ENCODE measurements at places on chromosomes 11 and 22. TPM values are rescaled to one million over a fixed set of nuclear protein-coding genes. Genes with fewer than 3 reads are reported as not detected.

- no peak for DNase-seq
- no peak overlapping the region for H3K27ac ChIP-seq
- H3K4me1 ChIP-seq = no peaks in the 10 kb centered on the region
- no peaks in the 10 kb centered on the region for H3K36me3 ChIP-seq
- H3K27me3 ChIP-seq = no peaks in the 10 kb centered on the region
- no peak overlapping the region for H3K4me3 ChIP-seq
Measured at GRCh38 chr11:10990637-10991193, 132.9 kb upstream of the ZBED5 start.

Gene SSRP1
- 79.9 TPM for total RNA-seq

Gene NELL1
- 0.25 TPM for total RNA-seq

DNA sequence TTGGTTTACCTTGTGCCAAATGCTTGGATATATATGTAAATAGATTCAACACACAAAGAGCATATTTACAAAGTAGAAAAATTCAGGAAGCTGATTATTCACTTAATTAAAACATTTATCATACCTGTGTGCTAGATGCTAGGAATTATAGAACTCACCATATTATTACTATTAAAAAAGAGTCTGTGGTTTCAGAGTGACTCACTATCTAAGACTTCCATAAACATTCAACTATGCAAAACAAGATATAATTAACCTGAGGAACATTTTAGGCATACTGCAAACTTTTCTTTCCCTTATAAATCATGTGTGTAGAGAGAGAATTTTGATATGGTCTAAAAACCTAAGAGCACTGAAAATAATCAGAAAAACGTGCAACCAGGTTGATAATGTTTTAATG is 27.3 kb downstream of the CTSC start:
- no peak overlapping the region for H3K27ac ChIP-seq
- H3K4me1 ChIP-seq = peaks cover 10% of the 10 kb centered on the region
- no peaks in the 10 kb centered on the region for H3K27me3 ChIP-seq
- H3K4me3 ChIP-seq = no peak overlapping the region

GRCh38 chr22:26443901-26444690 is 15.0 kb downstream of the ASPHD2 start:
- no peaks in the 10 kb centered on the region for H3K27me3 ChIP-seq
- peaks cover 13% of the 10 kb centered on the region for H3K36me3 ChIP-seq
- H3K4me3 ChIP-seq = no peak overlapping the region
- DNase-seq = no peak

GRCh38 chr11:121038648-121039409 is 14.9 kb downstream of the TBCEL start:
- no peak overlapping the region for H3K27ac ChIP-seq
- H3K27me3 ChIP-seq = no peaks in the 10 kb centered on the region

DNA sequence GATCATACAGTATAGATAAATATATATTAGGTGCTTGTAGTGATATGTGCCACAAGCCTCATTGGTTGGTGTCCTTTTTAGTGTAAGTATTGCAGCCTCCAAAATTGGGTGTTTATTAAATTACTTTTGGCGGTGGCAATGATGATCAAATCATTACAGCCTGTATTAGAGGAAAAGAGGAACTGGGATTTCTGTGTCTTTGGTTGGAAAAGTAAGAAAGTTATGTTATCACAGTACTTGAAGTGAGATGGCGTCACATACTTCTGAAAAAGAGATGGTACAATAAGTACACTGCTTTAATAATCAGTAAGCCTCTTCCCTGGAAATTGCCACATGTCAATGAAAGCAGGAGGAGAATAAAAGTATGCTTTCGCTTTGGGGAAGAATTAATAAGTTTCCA is 523 bp upstream of the MPZL3 start:
- no peaks in the 10 kb centered on the region for H3K27me3 ChIP-seq
- peak overlapping the region; percentile 78 for H3K27ac ChIP-seq
- peak; percentile 41 for DNase-seq
- peak overlapping the region; percentile 91 for H3K4me3 ChIP-seq
- H3K4me1 ChIP-seq = peaks cover 14% of the 10 kb centered on the region

Gene AHNAK
- 0.34 TPM for total RNA-seq

GRCh38 chr11:24598641-24599040 is 101.8 kb downstream of the LUZP2 start:
- no peak for DNase-seq
- H3K4me3 ChIP-seq = no peak overlapping the region
- H3K4me1 ChIP-seq = no peaks in the 10 kb centered on the region
- no peaks in the 10 kb centered on the region for H3K27me3 ChIP-seq

GRCh38 chr11:115084231-115084630 is 405.9 kb downstream of the NXPE2 start:
- H3K4me3 ChIP-seq = no peak overlapping the region
- no peaks in the 10 kb centered on the region for H3K27me3 ChIP-seq
- no peaks in the 10 kb centered on the region for H3K36me3 ChIP-seq

- no peaks in the 10 kb centered on the region for H3K27me3 ChIP-seq
- H3K4me1 ChIP-seq = no peaks in the 10 kb centered on the region
- DNase-seq = peak; percentile 15
- no peaks in the 10 kb centered on the region for H3K36me3 ChIP-seq
Measured at GRCh38 chr22:17199003-17199731, 20.1 kb downstream of the ADA2 start.

DNA sequence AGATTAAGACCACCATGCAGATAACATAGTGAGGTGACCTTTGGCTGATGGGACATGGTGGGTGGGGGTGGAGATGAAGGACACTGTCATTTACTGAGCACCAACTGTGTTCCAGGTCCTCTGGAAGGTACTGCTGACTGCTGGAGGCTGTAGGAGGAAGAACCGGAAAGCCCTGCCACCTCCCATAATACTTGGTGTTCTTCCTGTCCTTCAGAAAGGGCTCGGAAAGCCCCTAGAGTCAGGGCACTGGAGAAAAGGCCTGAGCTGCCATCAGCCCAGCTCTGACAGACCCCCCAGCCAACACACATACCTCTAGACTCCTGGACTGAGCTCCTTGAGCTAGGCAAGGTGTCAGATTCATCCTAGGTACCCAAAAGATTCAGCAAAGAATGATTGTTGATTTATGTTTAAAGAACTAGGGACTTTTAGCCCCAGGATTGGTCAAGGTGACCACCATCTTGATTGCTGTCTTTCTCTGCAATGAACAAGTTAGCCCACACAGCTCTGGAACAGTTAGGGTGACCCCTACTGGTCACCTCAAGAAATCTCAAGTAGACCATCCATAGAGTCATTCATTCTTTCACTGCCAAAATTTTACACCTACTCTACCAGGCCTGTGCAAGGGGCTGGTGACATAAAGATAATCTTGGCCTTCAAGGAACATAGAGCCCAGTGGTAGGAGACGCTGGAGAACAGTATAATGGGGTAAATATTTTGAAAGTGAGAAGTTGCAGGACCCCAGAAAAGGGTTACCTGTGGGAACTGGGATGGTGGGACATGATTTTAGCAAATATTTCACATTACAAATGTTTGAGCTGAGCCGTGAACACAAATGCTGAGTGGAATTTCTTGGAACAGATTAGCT is 39.4 kb downstream of the IRAG1 start:
- H3K27me3 ChIP-seq = no peaks in the 10 kb centered on the region
- H3K36me3 ChIP-seq = no peaks in the 10 kb centered on the region
- no peak overlapping the region for H3K27ac ChIP-seq
- DNase-seq = peak; percentile 80
- no peaks in the 10 kb centered on the region for H3K4me1 ChIP-seq
- H3K4me3 ChIP-seq = no peak overlapping the region

Gene P2RX3
- not detected for total RNA-seq

Gene ELMOD1
- 0.65 TPM for total RNA-seq

Gene TMEM25
- 12.1 TPM for total RNA-seq

- no peaks in the 10 kb centered on the region for H3K36me3 ChIP-seq
- no peak overlapping the region for H3K4me3 ChIP-seq
- no peak for DNase-seq
- H3K27ac ChIP-seq = no peak overlapping the region
- no peaks in the 10 kb centered on the region for H3K4me1 ChIP-seq
- H3K27me3 ChIP-seq = no peaks in the 10 kb centered on the region
Measured at GRCh38 chr11:77074205-77074604, 7.4 kb downstream of the CAPN5 start.

DNA sequence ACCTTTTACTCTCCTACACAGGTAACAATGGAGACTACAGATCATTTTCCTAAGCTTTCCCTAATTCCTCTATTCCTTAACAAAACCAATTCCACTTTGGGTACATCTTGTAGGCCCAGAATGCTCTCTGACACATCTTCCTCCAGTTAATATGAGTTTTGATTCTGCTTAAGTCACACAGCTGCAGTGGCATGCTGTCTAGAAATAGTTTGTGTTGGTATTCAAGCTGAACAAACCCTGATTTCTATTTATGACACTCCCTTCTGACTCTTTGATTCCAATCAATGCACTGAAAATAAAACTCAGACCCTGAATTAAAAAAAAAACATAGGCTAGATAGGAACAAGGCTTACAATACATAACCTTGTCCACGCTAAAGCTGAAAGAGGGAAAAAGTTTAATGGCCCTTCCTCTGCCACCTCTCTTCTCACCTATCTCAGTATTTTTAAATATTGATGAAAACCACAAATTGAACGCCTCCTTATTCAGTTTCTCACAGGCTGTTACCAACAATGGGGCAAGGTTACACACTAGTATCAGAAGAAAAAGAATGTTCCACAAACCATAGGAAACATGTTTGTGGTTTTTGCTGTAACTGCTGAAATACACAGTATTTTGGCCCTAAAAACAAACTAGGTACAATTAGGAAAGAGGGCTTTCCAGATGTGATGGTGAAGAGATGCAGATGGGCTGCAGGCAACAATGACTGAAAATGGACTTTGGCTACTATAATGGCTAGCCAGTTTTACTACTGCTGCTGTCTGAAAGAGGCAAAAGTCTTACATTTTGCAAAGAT is 35.7 kb upstream of the GAB2 start:
- peaks cover 17% of the 10 kb centered on the region for H3K4me1 ChIP-seq
- H3K36me3 ChIP-seq = no peaks in the 10 kb centered on the region
- H3K4me3 ChIP-seq = no peak overlapping the region

DNA sequence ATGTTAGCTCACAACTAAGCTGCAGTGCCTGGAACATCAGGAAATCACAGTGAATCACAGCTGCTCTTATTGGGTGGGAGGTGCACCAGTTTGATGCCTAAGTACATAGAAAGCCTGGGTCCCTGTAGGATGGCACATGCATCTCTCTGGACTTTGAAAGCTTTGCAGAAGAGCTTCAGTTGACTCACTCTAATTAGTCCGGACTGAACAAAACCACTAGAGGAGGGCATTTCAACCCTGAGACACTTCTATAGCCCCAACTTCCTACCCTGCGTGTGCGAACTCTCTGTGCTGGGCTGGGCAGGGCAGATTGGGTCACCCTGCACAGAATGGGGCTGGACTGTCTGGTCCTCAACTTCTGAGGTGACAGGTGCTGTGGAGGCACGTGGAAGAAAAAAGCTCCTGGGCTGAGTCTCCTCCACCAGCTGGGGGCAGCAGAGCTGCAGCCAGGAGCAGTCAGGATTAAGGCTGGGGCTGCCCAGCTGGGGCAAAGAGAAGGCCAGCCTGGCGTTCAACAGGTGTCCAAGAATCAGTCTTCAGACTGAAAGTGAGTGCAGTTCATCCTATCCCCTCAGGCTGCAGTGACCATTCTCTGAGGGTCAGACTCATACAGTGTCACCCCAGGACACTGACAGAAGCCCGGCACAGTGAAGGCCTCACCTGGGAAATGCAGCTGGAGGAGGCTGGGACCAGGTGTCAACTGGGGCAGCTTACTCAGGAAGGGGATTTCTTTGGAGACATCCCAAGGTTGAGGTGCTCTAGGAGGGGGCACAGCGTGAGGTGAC is 22.1 kb downstream of the GGTLC2 start:
- H3K36me3 ChIP-seq = no peaks in the 10 kb centered on the region
- H3K4me3 ChIP-seq = no peak overlapping the region
- peaks cover 23% of the 10 kb centered on the region for H3K4me1 ChIP-seq
- peak; percentile 85 for DNase-seq

DNA sequence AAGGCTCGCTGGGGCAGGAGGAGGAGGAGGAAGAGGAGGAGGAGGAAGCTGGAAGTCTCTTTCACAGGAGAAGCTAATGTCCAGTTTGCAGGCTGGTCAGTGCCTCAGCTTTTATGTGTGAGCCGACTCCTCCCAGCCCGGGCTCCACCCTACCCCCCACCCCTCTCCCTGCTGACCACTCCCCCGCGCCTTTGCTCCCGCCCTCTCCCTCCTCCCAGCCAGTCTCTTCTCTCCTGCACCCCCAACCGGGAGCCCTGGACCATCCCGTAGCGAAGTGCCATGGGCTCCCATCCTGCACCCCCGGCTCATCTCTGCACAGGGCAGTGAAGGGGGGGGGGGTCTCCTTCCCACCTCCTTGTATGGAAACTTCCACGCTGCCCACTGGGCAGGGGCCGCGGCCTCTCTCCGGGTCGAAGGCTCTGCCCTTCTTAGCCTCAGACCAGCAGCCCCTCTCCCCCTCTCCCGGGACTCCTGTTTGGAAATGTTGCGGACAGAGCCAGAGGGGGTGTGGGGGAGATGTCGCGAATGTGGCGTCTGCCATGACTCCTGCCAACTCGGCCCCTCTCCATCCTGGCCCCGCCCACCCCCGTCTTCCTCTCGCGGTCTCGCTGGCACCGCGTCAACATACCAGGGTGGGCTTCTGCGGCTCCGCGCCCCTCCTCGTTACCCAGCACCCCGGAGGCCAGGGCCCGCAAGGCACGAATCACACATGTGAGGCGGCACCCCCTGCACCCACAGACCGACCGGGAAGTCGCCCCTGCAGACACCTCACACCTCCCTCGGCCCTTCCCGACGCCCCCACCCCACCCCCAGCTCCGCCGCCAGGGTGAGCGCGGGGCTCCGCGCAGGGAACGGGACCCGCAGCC is 1.8 kb downstream of the IGF2 start:
- H3K27ac ChIP-seq = no peak overlapping the region
- no peak for DNase-seq
- H3K4me1 ChIP-seq = no peaks in the 10 kb centered on the region
- H3K36me3 ChIP-seq = no peaks in the 10 kb centered on the region
- no peak overlapping the region for H3K4me3 ChIP-seq
- no peaks in the 10 kb centered on the region for H3K27me3 ChIP-seq

DNA sequence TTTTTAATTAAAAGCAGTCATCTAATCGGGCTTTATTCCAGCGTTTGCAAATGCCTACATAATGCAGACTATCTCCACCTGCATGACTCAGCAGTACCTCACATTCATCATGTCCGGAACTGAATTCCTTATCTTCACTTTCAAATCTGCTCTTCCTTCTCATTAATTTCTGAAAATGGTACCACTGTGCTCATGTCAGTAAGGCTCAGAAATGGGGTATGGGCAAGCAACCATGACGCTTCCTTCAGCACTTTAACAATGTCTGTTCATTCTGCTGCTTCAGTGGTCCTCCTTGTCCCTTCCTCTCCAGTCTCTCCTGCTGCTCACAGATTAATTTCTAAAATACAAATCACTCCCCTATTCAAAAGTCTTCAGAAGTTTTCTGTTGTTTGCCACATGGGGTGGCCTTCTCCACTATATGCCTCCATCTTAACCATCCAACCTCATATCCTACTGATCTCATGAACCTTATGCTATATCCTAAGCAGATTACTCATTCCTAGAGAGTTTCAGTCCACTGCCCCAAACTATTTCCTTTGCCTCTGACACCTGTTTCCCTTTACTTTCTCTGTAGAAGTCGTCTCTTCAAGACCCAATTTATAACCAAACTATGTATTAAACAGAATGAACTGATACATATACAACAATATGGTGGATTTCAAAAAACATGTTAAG is 7.0 kb downstream of the GTF2H1 start:
- H3K4me1 ChIP-seq = peaks cover 14% of the 10 kb centered on the region
- no peak overlapping the region for H3K4me3 ChIP-seq
- no peak for DNase-seq
- no peak overlapping the region for H3K27ac ChIP-seq
- no peaks in the 10 kb centered on the region for H3K27me3 ChIP-seq

- no peak overlapping the region for H3K4me3 ChIP-seq
- no peaks in the 10 kb centered on the region for H3K4me1 ChIP-seq
- no peak overlapping the region for H3K27ac ChIP-seq
- H3K36me3 ChIP-seq = no peaks in the 10 kb centered on the region
Measured at GRCh38 chr22:33706100-33706499, 214.2 kb downstream of the LARGE1 start.
